Thyroid gland (tissue), 4 donors: ENCODE measurements at places on chromosomes 3 and 15. TPM values are rescaled to one million over a fixed set of nuclear protein-coding genes. Genes with fewer than 3 reads are reported as not detected.
A peak's percentile ranks its signal among the peaks of the same experiment; 100 is the strongest.

- no peak for DNase-seq
These were observed 40.0 kb downstream of the TNK2 start for GRCh38 chr3:195868336-195868865.

Gene GP9
- total RNA-seq, result not detected

DNA sequence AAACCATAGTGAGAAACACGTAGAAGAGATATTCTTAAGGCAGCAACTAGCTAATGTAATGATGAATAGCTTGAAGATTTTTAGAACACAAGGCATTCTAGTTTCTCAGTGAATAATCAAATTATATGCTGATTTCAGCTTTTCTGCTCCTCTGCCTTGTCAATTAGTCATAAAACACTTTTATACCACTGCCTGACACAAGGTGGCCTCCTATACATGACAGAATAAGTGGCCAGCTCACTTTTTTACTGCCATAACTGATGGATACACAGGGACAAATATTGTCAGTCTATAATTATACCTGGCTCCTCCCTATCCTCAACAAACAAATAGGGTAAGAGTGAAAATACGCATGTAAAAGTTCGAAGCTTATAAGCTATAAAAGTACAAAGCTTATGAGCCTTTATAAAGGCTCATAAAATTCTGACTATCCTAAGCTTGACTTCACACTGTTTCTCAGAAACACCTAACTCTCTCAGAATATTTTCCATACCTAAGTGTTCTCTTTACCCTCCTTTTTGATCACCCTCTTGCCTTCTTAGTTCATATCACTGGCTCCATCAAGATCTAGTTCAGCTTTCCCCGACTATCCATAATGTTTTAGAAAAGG lies 81.6 kb downstream of the HERC1 start:
- DNase-seq, result peak; percentile 29

Gene SNTN
- not detected for total RNA-seq

Gene NR2E3
- total RNA-seq, result not detected

DNA sequence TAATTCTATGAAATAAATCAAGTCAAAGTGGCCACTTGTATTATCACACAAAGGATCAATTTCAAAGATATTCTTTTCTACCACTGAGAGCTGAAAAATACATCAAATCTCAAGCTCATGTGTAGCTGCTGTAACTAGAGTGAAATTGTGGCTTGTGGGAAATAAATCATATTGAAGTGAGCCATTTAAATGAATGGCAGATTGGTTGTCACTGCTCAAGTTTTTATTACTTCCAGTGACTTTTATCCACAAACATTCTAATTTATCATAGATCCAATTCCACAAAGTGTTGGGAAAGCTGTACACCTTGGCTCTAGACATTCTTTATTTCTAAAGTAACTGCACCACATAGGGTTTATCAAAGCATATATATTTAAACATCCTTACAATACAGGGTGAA lies 285.4 kb downstream of the CNTN3 start:
- DNase-seq, result no peak

DNA sequence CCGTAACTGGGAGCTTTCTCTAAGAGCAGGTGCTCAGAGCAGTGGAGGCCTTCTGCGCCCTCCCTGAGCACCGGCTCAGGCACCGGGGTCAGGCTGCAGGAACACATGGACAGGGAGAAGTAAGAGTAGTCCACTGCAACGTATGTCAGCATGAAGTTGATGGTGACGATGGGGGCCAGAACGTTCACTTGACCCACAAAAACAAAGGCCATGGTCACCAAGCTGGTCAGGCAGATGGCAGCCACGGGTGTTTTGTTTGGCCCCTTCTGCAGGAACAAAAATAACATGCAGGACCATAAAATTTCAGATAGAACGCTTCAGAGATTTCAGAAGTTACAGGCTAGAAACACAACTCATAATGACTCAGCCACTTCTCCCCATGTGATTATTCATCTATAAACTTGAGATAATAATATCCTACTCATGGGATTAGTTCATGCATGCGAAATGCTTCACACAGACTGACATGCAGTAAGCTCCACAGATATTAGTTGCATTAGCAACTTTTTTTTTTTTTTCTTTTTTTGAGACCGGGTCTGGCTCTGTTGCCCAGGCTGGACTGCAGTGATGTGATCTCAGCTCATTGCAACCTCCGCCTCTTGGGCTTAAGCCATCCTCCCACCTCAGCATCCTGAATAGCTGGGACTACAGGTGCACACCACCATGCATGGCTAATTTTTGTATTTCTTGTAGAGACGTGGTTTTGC lies 52.2 kb upstream of the HEG1 start:
- peak; percentile 84 for DNase-seq

Gene SCN11A
- total RNA-seq, result 0.13 TPM

DNA sequence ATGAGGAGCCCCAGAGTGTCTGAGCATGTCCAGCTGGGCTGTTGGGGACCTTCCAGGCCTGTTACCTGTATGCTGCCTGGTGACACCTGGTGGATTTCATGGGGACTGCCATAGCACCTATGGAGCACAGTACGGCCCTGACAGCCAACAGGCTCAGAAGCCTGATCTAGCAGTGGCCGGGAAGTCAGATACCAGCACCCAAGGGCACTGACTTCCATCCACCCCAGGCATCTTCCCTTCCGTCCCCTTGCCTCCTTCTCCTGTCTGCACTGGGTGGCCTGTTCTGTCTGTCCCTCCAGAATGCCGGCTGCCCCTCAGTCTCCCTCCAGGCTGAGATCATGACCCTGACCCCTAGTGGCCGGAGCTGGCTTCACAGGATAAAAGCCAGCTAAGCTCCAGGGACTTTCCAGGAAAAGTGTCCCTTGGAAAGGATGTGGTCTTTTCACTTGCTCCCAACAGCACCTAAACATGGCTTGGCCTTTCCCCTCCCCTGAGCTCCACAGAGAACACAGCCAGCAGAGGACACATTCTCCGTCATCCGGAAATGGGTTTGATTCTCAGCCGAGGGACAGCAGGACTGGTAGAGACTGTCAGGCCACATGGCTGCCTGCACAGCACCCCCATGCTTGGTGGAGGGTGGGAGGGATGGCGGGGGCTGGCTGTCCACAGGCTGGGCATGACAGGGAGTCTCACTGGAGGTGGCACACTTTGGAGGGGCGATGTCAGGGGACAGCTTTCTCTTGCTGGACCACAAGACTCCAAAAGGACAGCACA lies 9.5 kb downstream of the RPS17 start:
- DNase-seq, result peak; percentile 85

GRCh38 chr3:170440344-170440743 lies 21.7 kb downstream of the CLDN11 start:
- DNase-seq, result no peak

GRCh38 chr3:188664795-188665194 lies 507.0 kb upstream of the TPRG1 start:
- DNase-seq, result no peak

DNA sequence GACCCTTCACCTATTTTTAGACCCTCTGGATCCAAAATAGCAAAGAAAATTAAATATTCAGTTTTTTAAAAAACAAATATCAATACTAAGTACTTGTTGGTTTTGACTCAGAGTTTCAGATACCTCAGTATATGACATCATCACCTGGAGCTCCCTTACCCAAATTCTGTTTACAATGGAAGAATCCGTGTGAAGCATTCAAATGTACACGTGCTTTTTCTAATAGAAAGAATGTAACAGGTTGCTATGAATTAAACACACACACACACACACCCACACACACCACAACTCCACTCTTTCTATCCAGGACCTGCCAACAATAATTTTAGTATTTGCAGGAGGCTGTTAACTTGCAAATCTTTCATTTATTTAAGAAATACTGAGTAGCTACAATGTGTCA lies 221.8 kb downstream of the THRB start:
- no peak for DNase-seq
